ENCODE measurements at places on chromosomes 6 and 20. TPM values are rescaled to one million over a fixed set of nuclear protein-coding genes. Genes with fewer than 3 reads are reported as not detected.

DNA sequence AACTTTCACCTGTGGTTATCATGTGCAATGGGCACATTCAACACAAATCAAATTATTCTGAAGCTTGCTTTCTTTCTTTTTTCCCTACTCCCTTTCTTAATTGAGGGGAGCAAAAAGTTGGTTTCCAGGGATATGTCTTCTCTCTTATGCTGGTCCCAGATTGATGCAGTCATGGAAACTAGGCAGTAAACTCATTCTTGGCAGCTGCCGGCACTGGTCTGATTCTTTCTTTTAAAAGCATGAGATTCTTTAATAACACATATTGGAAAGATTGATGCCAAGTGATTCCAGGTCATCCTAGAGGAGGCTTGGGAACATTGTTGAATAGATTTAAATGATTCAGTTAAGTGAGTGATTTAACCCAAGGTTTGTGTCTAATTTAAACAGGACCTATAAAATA is 29.0 kb downstream of the PTPRA start:
- DNase-seq, result no peak

GRCh38 chr20:55252521-55252920 is 752.8 kb downstream of the CBLN4 start:
- DNase-seq, result no peak

- no peak for DNase-seq
Observed at GRCh38 chr6:170152989-170153388, 137.9 kb downstream of the DLL1 start.

GRCh38 chr6:127514773-127515227 is 4.3 kb downstream of the MTCL3 start:
- DNase-seq, result peak; percentile 53

DNA sequence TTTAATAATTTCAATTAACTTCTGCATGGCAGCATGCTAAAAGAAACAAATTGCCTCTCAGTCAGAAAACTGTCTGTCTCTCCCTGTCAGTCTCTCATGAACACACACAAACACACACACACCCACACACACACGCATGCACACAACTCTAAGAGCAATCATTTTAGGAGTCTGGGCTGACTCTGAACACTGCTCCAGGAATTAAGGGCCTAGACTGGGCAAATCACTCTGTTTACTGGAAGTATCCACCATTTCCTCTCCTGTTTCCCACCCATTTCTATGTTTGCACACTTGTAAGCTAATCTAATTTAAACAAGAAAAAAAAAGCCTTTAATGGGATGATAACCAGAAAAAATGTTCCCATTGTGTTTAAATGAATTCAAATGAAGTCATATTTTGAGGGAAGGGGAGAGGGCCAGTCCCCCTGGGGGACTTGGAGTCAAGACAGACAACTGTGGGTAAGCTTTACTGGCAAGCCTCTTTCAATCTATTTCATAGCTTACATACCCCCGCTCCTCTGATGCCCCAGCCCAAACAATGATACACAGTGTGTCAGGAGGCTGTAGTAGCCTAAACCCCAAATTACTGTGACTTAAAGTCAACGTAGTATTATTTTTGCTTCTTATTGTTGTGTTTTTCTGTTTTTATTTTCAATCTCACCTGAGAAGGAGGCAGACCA is 447.8 kb upstream of the FLRT3 start:
- no peak for DNase-seq

DNA sequence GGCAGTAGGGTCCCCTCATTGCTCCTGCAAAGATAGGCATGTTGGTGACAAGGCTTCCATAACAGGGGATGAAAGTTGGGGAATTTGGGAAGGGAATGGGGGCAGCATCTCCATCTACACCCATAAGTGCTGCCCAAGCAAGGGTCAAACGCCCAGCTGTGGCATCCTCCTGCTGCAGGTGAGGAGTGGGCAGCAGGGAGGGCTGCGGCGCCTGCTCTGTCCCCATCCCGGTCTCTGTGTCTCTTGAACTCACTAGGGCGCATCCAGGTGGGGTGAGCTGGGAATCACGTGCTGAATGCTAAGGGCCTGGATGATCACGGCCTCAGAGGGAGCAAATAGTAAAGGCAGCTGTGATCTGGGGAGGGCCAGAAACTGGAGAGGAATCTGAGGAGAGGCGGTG is 9.1 kb downstream of the MICA start:
- no peak for DNase-seq

- no peak for DNase-seq
Observed at GRCh38 chr20:47654370-47654769, 130.9 kb downstream of the SULF2 start.

GRCh38 chr6:163017801-163018200 is 290.0 kb downstream of the PACRG start:
- DNase-seq, result no peak

DNA sequence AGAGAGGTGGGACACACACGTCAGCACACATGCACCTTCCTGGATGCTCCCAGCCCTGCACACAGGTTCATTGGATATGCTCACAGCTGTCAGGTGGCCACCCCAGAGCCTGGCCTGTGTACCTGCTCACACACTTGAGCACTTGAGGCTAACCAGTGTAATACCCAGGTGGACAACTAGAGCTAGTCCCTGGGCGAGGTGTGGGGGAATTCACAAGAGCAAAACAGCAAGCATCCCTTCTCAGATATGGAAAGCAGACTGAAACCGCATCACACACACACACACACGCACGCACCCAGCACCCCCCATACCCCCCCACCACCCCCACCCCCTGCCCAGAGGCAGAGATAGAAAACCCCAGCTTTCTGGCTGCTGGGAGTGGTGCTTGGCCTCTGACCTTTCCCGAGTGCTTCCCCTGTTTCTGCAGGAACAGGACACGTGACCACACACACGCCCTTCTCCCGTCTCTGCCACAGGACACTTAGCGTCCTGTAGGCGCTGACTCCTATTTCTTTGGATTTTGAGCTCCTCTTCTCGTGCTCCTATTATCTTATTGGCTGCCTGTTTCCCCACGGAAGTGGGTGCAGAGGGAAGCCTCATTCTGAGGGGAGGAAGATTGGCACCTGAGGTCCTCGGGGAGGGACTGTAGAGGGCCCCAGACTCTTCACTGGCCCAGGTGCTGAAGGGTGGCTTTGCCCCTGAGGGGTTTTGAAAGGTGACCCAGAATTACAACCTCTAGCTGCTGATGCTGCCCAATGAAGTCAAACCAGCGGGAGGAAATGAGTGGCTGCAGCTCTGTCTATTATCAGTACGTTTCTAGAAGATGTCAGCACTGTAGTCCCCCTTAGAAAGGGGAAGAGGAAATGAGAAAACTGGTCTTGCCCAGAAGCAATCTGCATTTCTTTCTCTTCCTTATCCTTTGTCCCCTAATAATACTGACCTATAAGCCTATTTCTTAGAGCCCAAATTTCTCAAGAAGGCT is 65.8 kb downstream of the SYTL3 start:
- no peak for DNase-seq

DNA sequence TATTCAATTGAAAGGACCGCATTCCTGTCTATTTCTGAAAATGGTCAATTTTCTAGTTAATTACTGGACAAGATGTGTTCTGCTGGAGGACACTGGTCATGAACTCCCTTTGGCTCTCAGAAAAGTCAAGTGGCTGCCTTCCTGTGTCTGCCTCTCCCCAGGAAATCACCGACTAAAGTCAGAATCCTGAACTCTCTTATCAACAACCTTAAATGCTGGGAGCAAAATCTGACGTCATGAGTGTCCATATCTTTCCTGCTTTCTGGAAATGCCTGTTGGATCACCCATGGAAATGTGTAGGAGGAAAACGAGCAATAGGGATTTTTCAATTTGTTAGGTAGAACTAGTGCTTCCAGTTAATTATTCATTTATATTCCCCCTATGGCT is 53.5 kb upstream of the PLCB1 start:
- DNase-seq, result no peak

DNA sequence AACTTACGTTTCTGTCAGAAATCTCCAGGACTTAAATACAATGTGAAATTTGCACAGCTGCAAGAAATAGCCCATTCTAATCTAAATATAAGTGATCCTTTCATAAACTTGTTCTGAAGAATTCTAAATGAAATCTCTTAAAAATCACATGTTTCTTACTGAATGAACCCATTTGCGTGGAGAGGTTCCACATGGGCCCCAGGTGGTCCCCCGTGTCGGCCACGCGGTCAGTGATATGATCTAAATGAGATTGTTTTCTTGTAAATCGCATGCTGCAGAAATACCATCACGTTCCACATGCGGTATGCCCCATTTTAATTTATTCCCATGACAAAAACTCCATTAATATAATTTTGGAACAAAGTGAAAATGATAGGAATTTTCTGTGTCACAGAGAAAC is 818.9 kb upstream of the SLC35B3 start:
- DNase-seq, result no peak

GRCh38 chr20:10260316-10260715 is 41.7 kb downstream of the SNAP25 start:
- DNase-seq, result no peak

- DNase-seq, result no peak
Observed at GRCh38 chr20:19522836-19523590, 235.0 kb upstream of the RIN2 start.

- no peak for DNase-seq
Observed at GRCh38 chr6:43426928-43427405, 374 bp upstream of the ABCC10 start.

GRCh38 chr6:53436526-53437303 is 88.0 kb upstream of the ELOVL5 start:
- DNase-seq, result no peak

Gene SNHG17
- total RNA-seq, result 119 TPM

Gene XPO5
- 150 TPM for total RNA-seq

Gene RCAN2
- total RNA-seq, result 1.3 TPM

Gene UBD
- total RNA-seq, result 2.1 TPM

Gene NHSL1
- 1.6 TPM for total RNA-seq

Gene DHX35
- total RNA-seq, result 14.2 TPM

Gene SLA2
- 44.9 TPM for total RNA-seq
